H9 (cell line): ENCODE measurements at places on chromosomes 1 and 21. TPM values are rescaled to one million over a fixed set of nuclear protein-coding genes. Genes with fewer than 3 reads are reported as not detected.

- no peak for DNase-seq
Observed at GRCh38 chr1:168396940-168397684, 116.4 kb downstream of the TBX19 start.

Gene TMEM35B
- total RNA-seq, result 6.9 and 7.7 TPM in 2 replicates

DNA sequence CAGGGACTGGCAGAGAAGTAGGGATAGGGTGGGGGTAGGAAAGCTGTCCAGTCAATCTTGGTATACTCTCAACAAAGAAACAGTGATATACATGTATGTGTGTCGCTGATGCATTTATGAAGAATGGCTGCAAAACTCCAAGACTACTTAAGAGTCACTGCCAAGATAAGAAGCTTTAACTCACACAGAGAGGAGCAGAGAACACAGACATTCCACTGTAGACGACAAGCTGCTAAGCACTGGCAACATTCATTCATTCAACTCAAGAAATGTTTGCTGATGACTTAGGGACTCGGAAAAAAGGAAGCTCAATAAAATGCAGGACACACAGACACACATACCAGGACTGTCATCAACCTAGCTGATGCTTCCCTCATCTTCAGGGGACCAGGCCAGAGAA lies 5.5 kb downstream of the CTNNBIP1 start:
- no peak for DNase-seq

Gene AZIN2
- total RNA-seq, result 0.39 and 0.50 TPM in 2 replicates

- no peak for DNase-seq
Observed at GRCh38 chr1:184023171-184023570, 14.4 kb downstream of the COLGALT2 start.

DNA sequence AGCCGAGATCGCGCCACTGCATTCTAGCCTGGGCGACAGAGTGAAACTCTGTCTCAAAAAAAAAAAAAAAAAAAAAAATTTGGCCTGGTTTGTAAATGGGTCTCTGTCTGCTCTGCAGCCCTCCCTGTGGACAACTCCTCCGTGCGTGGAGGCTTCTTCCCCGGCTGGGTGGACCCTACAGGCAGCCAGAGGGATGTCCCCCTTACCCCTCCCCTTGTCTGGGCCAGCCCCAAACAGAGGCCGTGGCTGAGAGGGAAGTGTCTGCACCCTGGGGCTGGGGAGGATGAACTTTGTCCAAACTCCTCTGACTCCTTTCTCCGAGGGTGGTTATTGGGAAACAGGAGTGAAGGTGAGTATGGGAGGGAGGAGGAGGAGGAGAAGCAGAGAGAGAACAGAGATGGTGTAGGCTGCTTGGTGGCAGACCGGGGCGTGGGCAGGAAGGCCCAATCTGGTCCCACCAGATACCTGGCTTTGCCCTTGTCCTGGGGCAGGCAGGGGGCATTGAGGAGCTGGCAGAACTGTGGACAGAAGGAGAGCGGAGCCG lies 61.3 kb downstream of the UBIAD1 start:
- DNase-seq, result no peak
